ENCODE measurements at places on chromosomes 3 and 15.

DNA sequence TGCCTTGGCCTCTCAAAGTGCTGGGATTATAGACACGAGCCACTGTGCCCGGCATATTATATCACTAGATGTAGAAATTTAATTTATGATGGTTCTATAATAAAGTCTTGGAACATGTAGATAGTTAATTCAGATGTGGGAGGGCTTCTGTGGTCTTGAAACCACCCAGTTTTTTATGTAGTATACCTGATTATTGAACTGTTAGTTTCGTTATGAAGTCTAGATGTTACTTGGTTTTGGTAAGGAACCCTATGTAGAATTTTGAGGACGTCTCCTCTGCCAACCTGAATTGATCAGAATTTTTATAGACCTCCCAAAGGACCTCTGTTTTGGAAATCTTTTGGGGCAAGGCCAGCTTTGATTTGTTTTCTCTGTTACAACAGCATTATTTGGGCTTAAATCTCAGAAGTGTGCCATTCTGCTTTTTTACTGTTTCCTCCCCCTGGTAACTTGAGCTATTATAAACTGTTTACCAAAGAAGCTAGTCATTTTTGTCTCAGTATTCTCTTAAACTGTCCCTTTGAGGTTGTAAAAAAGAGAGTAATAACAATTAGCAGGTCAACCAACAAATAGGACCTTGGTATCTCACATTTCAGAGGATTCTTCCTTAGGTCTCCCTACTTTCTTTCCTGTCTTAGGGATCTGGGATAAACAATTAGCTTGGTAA, 20.8 kb downstream of the AKAP13 start:
- no peak for DNase-seq

GRCh38 chr3:171058058-171058457, 31.5 kb upstream of the SLC2A2 start:
- no peak for DNase-seq

GRCh38 chr15:41997845-41998244, 23.0 kb downstream of the PLA2G4E start:
- no peak for DNase-seq

GRCh38 chr3:9151240-9151639, 98.2 kb downstream of the SRGAP3 start:
- no peak for DNase-seq

DNA sequence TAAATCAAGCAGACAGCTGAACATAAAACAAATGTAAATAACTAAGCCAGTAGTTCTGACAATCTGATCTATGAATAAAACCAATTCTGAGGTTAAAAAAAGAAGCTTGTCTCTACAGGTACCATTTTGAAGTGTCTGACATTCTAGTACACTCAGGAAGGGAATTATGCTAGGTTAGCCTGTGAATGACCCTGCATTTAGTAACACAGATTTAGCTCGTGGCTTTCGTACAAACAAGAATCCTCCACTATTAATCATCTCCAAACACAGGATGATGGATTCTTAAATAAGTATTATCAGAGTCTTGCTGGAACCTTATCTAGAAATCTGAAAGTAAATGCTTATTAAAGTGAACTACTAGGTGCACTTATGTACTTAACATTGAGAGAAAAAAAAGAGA, 1120.1 kb downstream of the ROBO1 start:
- no peak for DNase-seq

DNA sequence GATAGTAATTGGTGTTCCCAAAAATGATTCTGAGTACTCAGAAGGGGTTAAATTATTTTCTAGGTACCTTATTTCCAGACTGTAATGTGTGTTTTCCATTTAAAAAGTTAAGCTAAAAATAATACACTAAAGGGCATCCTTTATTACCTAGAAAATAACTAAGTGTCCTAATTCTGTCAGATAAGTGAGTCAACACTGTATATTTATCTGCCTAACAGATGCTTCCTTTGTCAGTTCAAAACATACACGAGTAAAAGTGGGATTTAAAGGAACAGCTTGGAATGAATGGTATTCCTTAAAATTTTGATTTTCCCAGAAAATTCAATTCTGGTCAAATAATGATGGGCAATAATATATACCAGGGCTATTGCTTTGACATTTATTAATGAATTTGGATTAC, 78.3 kb downstream of the ADAMTSL3 start:
- no peak for DNase-seq

- peak; percentile 80 for DNase-seq
These were observed 777 bp downstream of the LOXL1 start for GRCh38 chr15:73927003-73927475.

GRCh38 chr3:167941234-167941995, 154.3 kb downstream of the GOLIM4 start:
- no peak for DNase-seq

GRCh38 chr3:186516646-186517045, 27.5 kb downstream of the CRYGS start:
- DNase-seq: no peak

DNA sequence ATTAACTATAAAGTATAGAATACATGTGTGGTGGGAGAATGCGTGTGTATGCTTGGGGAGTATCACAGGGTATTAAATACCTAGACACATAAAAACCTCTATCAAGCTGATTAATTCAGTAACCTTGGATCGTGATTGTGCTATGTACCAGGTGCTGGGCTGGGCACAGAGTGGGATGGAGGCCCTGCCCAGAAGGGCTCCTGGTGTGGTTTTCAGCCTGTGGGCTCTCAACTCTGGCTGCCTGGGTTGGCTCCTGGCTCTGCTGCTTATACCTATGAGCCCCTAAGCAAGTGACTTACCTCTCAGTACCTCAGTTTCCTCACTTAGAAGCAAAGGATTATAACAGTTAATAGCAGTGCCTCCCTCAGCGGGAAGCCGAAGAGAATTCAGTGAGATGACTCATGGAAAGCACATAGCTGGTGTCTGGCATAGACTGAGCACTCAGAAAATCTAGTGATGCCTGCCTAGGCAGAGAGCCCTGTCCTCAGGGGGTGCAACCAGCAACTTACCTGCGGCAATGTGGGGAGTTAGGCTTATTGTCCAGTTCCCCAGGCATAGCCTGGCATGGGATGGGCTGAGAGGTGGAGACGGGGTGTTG, 90.6 kb upstream of the MYZAP start:
- DNase-seq: no peak

- no peak for DNase-seq
These were observed 1.1 kb upstream of the BLOC1S6 start for GRCh38 chr15:45586125-45586524.

DNA sequence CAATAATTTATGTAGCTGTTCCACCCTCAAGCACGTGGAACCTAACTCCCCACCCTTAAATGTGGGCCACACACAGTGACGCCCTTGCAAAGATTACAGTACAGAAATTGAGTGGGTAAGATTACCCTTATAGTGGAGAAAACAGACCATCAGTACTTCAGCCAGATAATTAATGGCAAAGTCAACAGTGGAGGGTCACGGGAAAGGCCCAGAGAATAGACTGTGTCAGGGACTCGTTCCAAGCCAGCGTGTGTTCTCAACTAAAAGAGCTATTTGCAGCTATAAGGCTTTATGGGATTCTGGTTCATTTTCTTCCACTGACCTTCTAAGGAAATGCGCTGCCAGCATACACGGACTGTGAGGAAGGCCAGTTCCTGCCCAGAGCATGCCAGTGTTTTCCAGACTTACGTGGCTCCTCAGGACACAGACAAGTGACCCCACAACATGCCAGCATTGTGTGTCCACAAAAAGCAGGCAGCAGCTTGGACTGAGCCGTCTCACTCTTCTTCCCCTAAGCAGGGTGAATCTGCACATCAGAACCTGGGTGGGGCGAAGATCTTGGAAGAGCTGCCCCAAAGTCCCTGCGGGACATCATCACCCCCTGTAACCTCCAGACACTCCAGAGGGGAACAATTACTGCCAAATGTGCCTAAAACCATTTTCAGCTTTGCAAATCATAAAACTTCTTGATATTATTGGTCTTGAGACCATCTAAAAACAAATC, 428.5 kb downstream of the OCA2 start:
- peak; percentile 23 for DNase-seq

DNA sequence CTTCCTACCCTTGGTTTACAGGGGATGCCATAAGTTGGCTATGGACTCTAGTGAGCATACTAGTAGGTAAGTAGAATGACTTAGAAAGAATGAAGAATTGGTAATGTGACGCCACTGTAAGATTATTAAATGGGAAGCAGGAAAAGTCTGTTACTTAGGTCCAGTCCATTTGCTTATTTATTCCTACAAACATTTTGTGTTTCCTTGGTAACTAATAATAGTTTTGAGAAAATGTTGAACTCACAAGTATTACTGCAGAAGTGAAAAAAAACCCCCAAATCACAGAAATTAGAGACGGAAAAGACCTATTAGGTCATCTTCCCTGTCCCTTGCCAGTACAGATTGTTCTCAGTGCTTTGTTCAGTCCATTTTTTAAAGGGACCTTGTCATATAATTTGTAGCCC, 63.5 kb downstream of the CMSS1 start:
- no peak for DNase-seq

- DNase-seq: no peak
These were observed 139.0 kb downstream of the P3H2 start for GRCh38 chr3:189981668-189982067.

DNA sequence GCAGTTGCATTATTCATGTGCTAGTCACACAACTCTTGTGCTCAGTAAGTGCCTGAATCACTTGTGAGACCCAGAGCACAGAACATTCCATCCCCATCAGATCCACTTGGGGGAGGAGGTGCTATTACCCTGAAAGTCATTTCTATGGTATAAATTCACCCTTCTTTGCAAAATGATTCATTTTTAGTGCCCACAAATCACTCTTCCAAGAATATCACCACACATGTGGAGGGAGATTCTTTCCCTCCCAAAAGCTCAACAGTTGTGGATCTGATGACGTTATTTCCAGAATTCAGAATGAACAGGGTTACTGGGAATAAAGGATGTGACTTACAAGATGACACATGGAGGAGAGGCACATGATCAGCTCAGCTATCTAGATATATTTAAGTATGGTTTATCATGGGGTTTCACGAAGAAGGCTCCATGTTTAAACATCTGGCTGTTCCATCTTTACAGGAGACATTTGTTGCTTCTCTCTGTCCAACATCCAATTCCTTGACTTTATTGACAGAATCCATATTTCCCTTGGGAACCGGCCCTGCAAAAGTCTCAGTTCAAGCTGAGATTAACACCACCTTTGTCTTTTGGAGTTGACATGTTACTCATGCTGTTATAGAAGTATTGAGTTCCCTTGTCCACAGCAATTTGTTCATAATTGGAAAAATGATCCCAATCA, 214.2 kb upstream of the PROK2 start:
- no peak for DNase-seq

DNA sequence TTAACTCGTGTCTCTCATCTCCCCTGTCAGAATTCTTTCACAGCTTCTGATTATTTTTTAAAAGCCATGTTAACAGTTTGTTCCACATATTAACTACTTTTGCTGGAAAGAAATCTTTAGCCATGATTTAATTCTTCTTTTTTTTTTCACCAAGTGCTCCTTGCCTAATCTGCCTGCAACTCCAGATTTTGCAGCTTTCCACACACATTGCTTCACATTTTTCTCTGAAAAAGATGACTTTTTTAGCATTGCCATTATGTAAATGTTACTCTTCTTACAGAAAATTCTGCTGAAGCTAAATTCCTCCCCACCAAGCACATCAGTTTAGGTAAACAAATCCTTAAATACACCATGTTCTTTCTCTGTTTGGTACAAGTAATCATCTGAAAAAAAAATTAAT, 23.4 kb upstream of the PPARG start:
- no peak for DNase-seq

DNA sequence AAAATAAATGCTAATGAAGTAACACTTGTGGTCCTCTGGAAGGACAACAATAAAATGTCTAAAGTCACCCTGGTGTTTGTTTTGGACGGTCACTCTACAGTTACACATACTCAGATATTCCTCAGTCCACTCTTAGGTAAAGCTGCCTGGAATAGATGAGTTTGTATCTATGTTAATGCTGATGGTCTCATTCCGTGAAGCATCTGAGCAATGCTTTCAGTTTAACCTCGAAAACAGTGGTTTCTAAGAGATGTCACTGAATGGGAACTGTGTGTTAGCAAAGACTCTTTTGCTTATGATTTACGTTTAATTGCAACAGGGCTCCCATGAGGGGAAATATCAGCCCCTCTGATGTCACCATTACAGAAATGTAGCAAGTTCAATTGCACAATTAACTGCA, 49.1 kb downstream of the FBN1 start:
- no peak for DNase-seq

DNA sequence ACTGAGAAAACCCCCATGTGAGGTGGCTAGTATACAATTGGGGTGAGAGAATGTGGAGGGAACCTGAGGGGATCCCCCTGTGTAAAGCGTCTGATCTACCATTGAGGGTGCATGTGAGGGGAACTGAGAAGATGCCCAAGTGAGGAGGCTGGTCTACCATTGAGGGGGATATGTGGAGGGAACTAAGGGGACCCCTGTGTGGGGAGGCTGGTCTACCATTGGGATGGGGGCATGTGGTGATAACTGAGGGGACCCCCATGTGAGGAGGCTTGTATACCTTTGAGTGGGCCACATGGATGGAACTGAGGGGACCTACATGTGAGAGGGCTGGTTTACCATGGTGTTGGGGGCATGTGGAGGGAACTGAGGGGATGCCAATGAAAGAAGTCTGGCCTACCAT, 160.8 kb downstream of the FBLN2 start:
- no peak for DNase-seq

DNA sequence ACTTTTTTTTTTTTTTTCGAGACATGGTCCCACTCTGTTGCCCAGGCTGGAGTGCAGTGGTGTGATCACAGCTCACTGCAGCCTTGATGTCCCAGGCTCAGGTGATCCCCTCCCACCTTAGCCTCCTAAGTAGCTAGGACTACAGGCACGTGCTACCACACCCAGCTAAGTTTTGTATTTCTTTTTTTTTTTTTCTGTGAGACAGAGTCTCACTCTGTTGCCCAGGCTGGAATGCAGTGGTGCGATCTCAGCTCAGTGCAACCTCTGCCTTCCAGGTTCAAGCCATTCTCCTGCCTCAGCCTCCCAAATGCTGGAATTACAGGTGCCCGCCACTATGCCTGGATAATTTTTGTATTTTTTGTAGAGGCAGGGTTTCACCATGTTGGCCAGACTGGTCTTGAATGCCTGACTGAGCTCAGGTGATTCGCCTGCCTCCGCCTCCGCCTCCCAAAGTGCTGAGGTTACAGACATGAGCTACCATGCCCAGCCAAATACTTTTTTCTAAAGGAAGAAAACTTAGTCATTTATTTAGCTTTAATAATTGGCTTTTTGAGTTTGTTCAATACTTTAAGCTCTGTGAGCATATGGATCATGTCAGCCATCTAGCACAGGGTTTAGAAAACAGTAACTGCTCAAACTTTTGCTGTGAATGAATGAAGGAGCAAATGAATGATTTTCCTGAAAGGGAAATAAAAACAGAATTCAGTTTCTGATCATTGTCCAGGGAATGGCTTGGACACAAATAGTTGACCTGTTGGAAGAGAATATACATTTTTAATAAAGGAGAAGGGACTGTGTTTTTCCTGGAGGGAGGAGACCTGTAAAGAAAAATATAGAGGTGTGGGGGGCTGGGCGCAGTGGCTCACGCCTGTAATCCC, 26.0 kb downstream of the UBE2E1 start:
- no peak for DNase-seq

DNA sequence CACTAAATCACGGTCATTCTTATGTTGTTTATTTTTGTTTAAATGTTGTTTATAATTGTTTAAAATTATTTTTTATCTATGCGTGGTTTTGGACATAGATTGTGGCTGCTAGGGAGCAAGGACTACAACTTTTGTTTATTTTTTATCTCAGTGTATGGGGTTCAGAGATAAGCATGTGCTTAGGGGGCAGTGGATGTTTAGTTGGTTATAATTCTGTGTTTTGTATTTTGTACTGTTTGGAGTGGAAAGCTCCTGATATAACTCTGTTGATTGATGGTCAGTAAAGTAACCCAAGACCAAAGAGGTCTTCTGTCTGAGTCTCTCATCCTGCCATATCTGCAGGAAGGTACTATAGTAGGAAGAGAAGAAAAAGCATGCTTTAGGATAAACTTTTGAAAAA, 36.5 kb upstream of the NPHP3 start:
- DNase-seq: no peak
